ENCODE measurements at places on chromosomes 12 and 14.

GRCh38 chr12:52182384-52182783 lies 9.4 kb downstream of the KRT80 start:
- DNase-seq: no peak

DNA sequence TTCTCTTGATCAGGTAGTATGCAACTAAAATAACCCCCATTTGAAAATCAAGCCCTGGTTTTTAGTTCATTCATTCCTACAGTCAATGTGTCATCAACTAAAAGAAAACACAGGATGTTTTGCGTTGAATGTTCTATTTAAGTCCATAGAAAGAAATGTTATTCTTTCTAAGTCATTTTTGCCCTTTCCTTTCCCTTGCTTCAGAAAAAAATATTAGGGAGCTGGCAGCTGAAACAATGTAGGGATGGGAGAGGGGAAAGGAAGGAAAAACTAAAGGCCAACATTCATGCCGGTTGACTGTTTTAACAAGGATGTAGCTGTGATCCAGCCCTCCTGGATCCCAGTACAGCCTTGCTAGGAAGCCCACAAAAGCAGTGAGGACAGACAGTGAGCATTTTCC lies 155.1 kb downstream of the BTG1 start:
- DNase-seq: no peak

DNA sequence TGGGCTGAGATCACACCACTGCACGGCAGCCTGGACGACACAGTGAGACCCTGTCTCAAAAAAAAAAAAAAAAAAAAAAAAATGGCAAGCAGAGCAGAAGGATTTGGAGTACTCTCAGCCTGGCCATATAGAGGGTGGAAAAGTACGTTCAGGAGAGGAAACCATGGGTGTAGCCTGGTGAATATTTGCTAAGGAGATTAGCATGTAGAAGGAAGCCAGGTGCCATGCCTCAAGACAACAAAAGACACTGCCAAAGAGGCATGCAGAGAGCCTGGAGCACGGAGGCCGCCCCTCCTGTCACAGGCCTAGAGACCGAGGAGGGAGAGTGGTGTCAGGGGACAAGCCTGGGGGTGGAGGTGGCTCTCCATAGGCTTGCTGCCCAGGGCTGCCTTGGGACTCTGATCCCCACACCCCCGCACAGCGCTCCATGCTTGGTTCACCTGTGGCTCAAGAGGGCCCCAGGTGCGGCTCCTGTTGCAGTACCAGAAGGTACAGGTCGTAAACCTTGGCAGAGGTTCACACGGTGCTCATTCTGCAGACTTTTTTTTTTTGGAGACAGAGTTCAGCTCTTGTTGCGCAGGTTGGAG lies 27.9 kb upstream of the DEGS2 start:
- no peak for DNase-seq

DNA sequence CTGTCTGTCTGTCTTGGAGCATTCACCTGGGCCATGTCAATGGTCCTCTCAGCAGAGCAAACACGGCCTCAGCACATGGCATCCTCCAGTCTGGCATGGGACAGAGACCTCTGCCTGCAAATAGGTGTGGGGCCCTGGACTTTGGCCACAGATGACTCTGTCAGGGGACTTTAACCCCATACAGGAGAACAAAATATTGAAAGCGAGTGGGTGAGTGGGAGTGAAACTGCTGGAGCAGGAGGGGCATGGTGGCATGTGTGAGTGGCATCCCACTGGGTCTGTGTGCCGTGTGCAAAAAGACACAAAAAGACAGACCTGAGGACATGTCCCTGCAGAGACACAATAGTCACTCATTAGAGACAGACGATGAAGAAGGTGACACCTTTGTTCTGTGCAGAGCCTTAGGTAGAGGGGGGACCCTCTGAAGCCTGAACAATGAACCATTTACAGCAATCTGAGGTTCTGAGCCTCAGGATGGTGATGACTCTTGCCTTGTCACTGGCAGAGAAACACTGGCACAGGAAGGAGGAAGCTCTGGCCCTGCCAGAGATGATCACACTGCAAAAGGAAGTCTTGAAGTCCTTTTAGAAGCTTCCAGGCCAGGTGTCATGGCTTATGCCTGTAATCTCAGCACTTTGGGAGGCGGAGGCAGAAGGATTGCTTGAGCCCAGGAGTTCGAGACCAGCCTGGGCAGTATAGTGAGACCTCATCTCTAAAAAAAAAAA lies 7.5 kb downstream of the LAG3 start:
- DNase-seq: no peak
